Panc1 (cell line): ENCODE measurements at places on chromosomes 12 and 14. TPM values are rescaled to one million over a fixed set of nuclear protein-coding genes. Genes with fewer than 3 reads are reported as not detected.

The TAS2R46 gene
- total RNA-seq = 0.46 TPM

The SERPINA9 gene
- total RNA-seq = not detected

The SPRYD4 gene
- total RNA-seq = 3.7 TPM

The TPH2 gene
- total RNA-seq = not detected

The TRPV4 gene
- total RNA-seq = 0.44 TPM
